GM06990 (cell line): ENCODE measurements at places on chromosomes 16 and 17.

DNA sequence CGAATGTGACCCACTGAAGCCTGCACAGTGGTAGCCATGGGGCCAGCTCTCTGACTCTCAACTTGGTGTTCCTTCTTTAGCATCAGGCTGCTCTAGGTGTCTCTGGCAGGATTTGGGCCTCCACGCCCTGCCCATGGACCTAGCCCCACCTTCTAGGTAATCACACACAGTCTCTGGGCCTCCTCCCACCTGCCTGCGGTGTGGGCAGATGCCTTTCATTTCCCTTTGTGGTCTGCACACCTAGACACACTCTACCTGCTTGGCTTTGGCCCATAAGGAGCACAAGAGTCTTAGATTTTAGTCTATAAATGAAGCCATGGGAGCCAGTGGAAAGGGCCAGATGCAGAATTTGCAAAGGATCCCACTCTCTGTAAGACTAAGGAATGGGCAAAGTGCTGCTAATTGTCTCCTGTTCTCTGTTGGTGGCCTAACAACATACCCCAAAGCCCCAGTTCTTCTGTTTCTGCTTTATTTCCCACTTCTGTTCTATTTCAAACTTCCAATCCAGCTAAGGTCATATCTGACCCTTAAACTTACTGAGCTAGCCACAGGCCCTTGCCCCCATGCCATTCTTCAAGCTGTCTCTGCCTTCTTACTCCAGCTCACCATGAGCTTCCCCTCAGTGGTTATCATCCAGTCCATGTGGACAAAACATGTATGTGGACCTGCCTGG, 7.2 kb upstream of the MFSD6L start:
- no peak for DNase-seq

DNA sequence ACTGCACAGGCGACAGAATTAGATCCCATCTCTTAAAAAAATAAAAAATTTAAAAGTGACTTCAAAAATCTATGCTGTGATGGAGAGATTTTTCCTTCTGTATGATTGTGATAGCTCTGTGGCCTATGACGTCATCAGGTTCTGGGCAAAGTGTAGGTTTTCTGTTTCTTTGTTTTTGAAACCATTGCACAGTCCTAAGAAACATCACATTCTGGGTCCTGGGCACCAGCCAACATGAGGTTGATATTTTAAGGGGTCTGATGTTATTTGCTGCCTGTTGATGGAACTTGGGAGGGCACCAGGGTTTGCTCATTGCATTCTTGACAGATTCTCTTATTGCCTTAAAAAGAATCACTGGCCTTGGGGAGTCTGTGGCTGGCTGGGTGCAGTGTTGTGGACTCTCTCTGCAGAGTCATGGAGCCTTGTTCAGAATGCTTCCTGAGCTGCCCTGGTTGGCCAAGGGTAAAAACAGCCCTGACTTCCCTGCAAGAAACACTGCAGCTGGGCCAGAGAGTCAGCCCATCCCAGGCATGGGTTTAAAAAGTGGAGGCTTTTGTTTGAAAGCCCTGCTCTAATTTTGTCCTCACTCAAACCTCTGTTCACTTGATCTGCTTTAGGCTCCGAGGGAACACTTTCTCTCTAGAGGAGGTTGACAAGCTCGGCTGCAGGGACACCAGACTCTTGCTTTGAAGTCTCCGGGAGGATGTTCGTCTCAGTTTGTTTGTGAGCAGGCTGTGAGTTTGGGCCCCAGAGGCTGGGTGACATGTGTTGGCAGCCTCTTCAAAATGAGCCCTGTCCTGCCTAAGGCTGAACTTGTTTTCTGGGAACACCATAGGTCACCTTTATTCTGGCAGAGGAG, 10.5 kb upstream of the CYLD start:
- DNase-seq, result no peak

DNA sequence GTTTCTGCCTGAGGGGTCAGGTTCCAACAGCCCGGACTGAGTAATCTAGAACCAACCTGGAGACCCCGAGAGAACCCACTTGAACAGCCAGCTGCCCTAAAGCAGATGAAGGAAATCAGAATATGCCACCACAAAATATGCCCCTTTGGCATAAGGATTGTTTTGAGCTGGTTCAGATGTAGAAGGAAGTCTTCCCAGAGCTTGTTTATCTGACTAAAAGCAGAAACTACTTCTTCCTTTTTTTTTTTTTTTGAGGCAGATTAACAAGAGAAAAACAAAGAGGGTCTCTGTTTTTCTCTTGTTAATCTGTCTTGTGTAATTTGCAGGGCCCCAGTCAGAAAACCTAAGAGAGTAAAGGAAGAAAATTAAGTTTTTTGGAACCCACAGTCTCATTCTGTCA, 53.0 kb downstream of the PECAM1 start:
- no peak for DNase-seq

GRCh38 chr16:1295465-1295864, 14.0 kb upstream of the UBE2I start:
- no peak for DNase-seq

- DNase-seq, result no peak
These were observed 5.3 kb upstream of the EIF4A3 start for GRCh38 chr17:80152081-80152702.

GRCh38 chr17:43530288-43531081, 15.7 kb downstream of the ETV4 start:
- no peak for DNase-seq

- no peak for DNase-seq
These were observed 6.7 kb upstream of the TPPP3 start for GRCh38 chr16:67399749-67400704.

GRCh38 chr17:40703652-40704051, at the start of gene KRT24:
Gene KRT24 (minus strand): TSS chr17:40703752. CDS start chr17:40703693, 59 bp downstream.
- no peak for DNase-seq

DNA sequence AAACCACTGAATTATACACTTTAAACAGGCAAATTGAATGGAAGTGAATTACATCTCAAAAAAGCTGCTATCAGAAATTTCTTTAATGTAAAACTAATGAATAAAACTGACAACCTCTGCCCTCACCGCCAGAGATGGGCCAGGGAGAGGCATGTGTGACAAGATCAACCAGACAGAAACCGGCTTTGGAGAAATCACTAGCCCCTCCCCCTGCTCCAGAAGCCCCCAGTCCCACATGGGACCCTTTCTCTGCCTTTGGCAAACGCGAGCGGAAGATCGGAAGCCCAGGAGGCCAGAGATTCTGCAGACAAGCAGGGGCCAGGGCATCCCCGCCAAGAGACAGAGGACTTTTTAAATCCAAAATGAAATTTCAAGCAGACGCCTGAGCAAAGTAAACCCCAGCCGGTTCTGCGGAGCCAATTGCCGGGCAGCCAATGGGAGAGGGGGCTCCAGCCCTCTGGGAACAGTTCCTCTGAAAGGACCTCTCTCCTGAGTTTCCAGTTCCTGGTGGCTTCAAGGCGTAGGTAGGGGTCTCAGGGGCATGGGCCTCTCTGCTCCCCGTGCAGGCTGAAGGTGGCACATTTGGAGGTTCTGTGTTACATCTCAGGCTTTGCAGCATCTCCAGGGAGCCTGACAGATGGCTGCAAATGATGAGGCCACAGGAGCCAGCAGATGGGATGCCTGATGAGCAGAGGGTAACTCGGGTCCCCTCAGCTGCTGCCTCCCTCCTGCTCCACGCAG, 118.1 kb downstream of the GSG1L start:
- DNase-seq, result no peak

DNA sequence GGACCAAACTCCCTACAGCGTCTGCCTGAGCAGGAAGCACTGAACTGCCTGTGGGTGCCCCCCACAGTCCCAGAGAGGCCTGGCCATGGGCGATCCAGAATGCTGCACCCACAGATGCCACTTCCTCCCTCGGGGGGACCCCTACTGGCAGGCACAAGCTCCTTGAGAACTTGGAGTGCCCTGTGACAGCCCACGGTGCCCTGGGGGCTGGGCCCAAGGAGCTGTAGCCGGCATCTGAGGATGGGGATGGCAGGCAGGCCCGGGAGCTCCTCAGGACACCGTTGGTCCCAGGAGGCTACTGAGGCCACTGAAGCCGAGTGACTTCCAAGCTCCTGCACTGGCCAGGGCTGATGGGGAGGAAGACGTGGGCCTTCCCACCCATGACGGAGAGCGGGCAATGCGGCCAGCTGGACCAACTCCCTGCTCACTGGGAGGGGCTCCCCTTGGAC, 15.1 kb upstream of the RASD1 start:
- DNase-seq, result no peak

GRCh38 chr17:44502598-44503146, 534 bp downstream of the GPATCH8 start:
- DNase-seq, result no peak

DNA sequence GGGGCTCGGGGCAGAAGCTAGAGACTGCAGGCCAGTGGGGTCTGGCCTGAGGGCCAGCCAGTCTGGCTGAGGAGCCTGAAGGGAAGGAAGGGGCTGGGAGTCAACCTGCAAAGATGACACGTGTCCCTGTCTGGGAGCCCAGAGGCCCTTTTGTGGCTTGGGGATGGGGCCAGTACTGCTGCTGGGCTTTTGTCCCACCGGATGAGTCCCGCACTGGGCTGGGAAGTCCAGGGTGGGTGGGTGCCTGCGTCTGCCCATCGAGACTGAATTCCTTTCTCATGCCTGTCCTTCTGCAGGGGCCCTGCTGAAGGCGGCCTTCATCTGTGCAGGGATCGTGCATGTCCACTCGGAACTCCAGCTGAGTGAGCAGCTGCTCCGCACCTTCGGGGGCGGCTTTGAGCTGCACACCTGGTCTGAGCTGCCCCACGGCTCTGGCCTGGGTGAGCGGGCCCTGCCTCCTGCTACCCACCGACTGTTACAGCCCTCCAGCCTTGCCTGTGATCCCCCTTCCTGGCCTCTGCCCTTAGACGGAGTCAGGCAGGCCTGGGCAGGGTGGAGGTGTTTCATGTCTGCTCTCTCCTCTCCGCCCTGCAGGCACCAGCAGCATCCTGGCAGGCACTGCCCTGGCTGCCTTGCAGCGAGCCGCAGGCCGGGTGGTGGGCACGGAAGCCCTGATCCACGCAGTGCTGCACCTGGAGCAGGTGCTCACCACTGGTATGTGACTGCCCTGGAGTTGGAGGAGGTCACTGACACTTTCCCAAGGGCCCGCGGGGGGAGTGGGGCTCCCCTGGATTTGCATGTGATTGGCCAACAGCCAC, 20.9 kb downstream of the FCSK start:
- no peak for DNase-seq

DNA sequence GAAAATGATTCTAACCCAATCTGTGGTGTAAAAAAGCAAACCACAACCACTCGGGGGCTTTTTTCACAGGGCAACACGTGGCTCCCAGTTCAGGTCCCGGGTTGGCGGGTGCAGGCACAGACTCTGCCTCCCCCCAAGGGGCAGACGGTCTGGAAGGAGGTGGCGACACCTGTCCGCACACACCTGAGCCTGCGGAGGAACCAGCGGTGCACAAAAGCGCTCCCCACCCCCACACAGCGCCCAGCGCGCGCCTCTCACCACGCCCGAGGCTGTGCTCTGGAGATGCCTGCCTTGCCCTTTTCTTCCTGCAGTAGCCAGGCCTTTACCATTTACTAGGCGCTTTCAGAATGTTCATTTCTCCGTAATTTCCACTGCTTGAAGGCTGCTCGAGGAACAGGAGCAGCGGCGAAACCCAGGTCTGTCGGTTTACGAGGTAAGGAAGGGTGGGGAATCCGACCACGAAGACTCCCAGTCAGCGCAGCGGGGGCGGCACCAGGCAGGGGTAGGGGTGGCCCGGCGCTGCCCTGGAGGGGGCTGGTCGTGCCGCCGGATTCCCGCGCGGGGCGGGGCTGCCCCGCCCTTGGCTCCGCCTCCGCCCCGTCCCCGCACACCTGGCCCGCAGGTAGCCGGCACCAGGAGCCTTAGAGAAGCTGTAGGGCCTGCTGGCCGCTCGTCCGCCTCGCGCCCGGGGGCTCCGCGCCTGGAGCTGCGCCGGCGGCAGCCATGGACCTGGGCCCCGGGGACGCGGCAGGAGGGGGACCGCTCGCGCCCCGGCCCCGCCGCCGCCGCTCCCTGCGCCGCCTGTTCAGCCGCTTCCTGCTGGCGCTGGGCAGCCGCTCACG, at the start of gene USP43:
Gene USP43, plus strand, starts transcription at position 608 of the 842 bp plus-strand sequence. Its CDS starts 116 bp downstream, at position 724.
- DNase-seq, result peak; percentile 29

DNA sequence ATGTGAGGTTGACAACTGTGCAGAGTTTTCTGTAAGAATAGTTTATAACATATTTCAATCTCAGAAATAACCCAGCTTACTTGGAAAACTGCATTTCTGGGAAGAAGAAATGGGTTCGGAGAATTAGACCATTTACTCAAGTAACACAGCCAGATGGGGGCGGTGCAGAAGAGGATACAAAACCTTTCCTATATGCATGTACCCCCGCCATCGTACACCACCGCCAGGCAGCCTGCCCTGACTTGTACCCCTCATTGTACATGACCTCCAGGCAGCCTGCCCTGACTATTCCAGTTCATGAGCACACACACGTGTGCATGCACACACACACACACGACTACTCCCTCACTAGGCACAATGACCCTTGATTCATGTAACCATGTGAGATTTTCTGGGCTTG, 154.0 kb downstream of the C16orf78 start:
- no peak for DNase-seq

- no peak for DNase-seq
These were observed 8.8 kb upstream of the DNASE1 start for GRCh38 chr16:3645504-3646347.

GRCh38 chr16:82083710-82084353, 48.8 kb downstream of the HSD17B2 start:
- DNase-seq, result no peak

GRCh38 chr17:56257075-56257474, 103.8 kb downstream of the ANKFN1 start:
- no peak for DNase-seq

DNA sequence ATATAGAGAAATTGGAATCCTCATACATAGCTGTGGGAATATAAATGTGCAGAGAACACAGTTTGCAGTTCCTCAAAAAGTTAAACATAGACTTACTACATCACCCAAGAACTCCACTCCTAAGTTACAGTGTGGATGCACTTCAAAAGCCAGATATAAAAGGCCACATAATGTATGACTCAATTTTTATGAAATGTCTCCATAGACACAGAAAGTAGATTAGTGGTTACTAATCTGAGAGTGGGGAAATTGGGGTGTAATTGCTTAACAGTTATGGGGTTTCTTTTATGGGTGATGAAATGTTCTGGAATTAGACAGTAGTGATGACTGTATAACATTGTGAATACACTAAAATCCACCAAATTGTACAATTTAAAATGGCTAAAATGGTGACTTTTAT, 60.9 kb downstream of the CACNG1 start:
- DNase-seq, result no peak

- DNase-seq, result no peak
These were observed 205.9 kb downstream of the SLC39A11 start for GRCh38 chr17:72886622-72887021.
